ENCODE measurements at places on chromosomes 6 and 20.

GRCh38 chr6:52000064-52000463 is 87.3 kb downstream of the PKHD1 start:
- DNase-seq = no peak

- DNase-seq = no peak
Observed at GRCh38 chr6:14082771-14083170, 34.8 kb upstream of the CD83 start.

DNA sequence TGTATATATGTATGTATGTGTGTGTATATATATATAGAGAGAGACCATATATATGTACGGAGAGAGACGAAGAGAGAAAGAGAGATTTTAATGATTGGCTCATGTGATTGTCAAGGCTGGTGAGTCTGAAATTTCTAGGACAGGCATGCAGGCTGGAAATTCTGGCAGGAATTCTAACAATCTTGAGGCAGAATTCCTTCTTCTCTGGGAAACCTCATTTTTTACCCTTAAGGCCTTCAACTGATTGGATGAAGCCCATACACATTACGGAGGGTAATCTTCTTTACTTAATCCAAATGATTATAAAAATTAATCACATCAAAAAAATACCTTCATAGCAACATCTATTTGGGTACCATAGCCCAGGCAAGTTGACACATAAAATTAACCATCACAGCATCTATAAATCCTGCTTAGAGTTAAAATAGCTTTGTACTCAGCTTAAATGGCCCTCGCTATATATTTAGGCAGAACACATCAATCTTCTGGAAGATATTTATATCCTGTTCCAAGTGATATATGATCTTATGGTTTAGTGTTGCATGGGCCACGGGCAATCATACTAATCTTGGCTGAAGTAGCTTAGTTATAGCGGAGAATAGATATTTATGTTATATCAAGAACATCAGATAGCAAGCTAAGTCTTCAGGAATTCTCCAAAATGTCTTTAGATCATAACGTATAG is 36.6 kb downstream of the ABRACL start:
- no peak for DNase-seq

GRCh38 chr6:13841936-13842335 is 27.6 kb upstream of the MCUR1 start:
- DNase-seq = no peak

DNA sequence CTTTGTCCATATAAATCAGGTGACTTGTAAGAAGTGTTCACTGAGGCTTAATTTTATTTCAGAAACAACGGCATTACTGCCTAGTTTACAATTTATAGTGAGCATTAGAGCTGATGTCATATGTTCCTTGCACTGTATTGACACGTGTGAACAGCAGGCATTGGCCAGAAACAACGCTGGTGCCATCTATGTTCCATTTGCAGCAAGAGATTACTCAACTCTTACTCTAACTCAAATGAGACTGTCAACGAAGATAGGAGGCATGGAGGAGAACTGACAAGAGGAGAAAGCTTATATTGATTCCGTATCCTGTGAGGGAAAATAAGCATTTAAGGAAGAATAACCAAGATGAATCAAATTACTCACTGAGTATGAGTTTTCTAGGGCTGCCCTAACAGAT is 48.4 kb downstream of the MTFR2 start:
- DNase-seq = no peak

DNA sequence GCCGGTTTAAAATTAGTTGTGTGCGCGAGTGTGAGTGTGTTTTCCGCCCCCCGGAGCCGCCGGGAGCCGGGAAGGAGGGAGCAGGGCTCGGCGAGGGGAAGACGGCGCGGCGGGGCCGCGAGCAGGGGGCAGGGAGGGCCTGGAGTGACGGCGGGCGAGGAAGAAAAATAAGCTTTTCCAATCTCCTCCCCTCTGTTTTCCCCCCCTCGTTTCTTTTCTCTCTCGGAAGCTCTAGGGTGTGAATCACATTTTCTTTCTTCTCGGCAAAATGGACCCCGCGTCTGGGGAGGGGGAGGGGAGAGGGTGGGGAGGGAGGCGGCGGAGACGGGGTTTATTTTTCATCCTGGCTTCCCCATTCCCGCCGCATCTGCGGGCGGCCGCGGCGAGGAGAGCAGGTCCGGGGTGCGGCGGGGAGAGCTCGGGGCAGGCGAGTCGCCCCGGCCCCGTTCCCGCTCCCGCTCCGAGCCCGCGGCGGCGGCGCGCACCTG is 881 bp downstream of the BICRAL start:
- DNase-seq = peak; percentile 88

GRCh38 chr6:163466839-163467390 is 52.4 kb downstream of the QKI start:
- peak; percentile 62 for DNase-seq

DNA sequence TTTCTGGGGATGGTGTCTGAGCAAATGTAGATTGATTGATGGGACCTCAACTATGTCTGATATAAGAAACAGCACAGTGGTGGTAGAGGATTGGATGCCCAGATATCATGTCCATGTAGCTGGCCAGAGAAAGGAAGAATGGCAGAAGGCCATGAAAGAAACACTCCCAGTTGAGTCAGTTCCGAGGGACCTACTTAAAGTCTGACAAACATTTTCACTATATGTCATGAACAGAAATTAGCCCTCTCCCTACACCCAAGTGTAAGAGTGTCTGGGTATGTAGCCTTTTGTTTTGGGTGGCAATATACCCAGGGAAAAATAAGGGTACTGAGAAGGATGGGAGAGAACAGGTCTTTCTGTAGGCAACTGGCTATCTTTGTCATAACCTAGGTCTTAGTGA is 434.2 kb downstream of the BCKDHB start:
- DNase-seq = no peak

GRCh38 chr20:58697201-58697866 is 4.7 kb downstream of the NPEPL1 start:
- DNase-seq = peak; percentile 26

GRCh38 chr6:138517635-138518034 is 18.3 kb upstream of the NHSL1 start:
- peak; percentile 73 for DNase-seq

GRCh38 chr6:107642861-107643328 is 153.0 kb downstream of the SOBP start:
- DNase-seq = no peak

DNA sequence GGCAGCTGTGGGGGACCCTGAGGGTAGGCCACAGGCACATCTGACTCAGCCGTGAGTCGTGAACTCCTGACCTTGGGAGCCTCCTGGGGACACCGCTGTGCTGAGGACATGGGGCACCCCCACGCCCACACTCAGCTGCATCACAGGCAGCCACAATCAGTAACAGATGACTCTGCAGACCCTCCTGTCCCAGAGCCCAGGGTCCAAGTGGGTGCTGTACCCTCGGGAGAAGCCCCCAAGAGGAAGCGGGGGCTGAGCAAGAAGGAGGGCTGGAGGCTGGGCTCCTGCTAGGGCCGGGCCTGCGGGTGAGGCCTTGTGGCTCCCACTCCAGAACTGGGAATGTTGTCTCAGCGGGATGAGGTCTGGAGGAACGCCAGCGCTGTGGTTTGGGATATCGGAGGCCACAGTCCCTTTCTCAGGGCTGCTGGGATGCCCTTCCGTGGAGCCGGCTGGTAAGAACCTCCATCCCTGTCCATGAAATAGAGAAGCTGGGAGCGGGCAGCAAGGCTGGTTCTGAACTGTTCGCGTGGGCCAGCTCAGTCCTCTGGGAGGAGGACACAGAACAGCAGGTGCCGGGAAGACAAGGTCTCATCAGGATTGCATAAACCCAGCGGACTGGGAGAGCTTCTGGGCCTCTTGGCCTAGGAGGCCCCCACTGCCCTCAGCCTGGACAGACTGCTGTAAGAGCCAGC is 3.1 kb upstream of the LAMA5 start:
- peak; percentile 45 for DNase-seq

DNA sequence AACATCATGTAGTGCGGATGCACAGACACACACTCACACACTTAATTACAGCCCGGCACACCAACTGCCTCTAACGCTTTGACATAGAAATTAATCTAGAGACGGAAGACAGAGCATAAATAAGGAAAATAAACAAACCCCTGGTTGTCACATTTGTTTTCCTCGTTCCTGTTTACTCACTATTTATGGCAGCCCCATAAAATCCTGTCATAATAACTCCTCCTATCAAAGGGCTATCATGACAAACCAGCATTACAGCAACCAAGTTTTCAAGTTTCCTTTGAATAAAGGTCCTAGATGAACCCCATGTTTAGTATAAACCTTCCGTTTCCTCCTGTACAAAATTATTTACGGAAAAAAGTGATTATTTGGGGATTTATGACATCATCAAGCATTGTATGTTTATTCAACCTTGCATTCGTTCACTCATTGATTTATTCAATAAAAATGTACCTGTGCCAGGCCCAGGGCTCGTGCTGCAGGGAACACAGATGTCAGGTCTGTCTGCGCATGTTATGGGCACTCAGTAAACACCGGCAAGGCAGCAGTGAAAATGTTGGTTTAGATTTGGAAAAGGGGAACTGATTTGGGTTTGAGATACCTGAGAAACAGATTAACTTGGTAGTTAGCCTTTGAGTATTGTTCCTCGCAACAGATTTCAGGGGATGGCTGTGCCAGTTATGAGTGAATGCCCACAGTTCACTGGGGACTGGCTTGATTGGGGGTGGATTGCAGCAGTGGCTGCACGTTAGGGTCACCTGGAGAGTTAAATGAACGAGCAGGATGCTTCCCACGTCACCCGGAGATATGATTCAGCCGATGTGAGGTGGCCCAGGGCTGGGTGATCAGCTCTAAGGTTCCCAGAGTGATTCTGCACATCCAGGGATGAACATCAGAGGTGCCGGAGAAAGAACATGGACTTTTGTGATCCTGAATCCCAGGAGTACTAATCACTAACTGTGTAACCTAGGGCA is 295.3 kb upstream of the FOXQ1 start:
- no peak for DNase-seq

DNA sequence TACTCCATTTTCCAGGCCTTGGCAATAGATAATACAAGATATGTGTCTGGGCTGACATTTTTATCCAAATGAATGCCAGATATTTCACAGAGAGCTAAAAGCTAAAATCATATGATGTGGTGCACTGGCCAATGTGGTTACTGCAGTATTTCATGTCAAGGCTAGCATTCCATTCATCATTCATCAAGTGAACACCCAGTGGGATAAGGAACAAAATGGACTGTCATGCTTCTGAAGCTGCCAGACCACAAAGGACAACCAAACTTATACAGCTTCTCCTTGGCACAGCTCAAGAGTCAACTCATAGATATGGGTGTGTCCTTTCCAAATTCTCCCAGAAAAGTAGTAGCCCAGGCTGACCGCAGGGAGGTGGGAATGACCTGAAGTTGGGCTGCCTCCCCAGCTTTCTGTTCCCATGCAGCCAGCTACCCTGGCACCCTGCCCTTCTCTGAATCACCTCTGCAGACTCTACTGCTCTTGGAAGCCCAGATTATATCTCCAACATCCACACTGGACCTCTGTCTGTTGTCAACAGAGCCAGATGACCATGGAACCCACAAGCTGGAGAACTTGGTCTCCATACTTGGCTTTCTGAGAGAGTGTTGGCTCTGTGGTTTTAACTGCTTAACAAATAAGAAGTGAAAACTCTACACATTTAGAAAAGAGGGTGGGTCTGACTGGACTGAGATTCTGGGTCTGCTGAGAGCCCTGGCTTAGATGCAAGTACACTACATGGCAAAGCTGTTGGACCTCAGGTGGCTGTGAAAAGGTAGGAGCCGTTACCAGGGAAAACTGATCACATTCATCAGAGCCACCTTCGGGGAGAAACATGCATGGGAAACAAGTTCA is 122.8 kb downstream of the ALDH8A1 start:
- peak; percentile 85 for DNase-seq

DNA sequence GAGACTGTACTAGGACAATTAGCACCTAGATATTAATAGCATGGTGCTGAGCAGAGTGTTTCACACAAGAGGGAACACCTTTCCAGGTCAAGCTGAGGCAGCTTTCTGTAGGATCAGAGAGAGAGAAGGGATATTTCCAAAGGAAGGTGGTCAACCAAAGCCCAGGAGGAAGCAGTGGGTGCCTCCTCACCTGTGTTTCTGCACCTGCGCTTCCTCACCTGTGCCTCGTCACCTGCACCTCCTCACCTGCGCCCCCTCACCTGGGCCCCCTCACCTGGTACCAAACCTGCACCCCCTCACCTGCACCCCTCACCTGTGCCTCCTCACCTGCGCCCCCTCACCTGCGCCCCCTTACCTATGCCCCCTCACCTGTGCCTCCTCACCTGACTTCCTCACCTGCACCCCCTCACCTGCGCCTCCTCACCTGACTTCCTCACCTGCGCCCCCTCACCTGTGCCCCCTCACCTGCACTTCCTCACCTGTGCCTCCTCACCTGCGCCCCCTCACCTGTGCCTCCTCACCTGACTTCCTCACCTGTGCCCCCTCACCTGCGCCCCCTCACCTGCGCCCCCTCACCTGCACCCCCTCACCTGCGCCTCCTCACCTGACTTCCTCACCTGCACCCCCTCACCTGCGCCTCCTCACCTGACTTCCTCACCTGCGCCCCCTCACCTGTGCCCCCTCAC is 67.9 kb downstream of the TTLL2 start:
- DNase-seq = no peak

- no peak for DNase-seq
Observed at GRCh38 chr6:101741474-101742171, 348.1 kb downstream of the GRIK2 start.

- no peak for DNase-seq
Observed at GRCh38 chr6:32177183-32177787, 920 bp upstream of the RNF5 start.

- peak; percentile 17 for DNase-seq
Observed at GRCh38 chr6:132499757-132500156, 13.2 kb downstream of the STX7 start.

GRCh38 chr6:90095788-90096187 is 200.9 kb downstream of the BACH2 start:
- DNase-seq = no peak

- peak; percentile 62 for DNase-seq
Observed at GRCh38 chr6:170045981-170046667, 244.8 kb downstream of the DLL1 start.

DNA sequence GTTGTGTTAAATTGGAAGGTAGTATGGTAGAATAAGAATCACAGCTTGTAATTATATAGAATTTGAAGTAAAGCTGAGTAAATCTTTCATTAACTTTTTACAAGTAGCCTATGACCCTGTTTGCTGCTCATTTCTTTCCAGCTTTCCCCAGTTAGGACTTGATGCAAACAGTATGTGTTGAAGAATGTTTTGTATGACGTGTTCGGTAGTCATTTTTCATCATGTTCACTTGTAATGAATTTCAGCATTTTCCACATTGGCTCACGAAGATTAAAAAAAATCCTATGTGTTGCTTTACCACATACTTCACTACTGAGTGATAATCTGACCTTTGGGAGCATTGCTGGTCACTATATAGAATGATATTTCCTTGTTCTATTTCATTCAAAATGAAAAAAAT is 162.4 kb downstream of the CDKAL1 start:
- no peak for DNase-seq

DNA sequence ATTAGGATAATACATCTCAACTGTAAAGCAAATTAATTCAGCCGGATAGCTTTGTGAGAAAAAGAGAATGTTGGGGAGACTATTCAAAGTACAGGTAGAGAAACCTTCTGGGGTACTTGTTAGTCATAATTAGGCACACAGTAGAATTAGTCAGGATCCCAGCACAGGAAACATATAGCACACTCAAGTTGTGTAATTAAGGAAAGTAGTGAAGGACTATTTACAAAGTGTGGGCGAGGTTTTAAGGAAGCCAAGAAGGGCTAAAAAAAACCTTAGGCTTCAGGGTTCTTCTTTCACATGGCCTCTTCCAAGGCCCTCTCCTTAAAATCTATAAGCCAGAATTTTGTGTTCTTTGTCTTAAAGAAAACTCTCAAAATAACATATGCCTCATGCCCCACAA is 126.7 kb downstream of the RTN4IP1 start:
- DNase-seq = no peak

GRCh38 chr20:62160253-62160652 is 16.7 kb downstream of the SS18L1 start:
- peak; percentile 25 for DNase-seq
